ENCODE measurements at places on chromosomes 1 and 21. TPM values are rescaled to one million over a fixed set of nuclear protein-coding genes. Genes with fewer than 3 reads are reported as not detected.

TMPRSS15 gene
- polyA plus RNA-seq: not detected

GPR89B gene
- 7.0 TPM for polyA plus RNA-seq

TDRD5 gene
- polyA plus RNA-seq: 0.29 TPM

ZC3H12A gene
- 16.3 TPM for polyA plus RNA-seq

FMO1 gene
- not detected for polyA plus RNA-seq

C8B gene
- polyA plus RNA-seq: not detected

NCMAP gene
- 0.13 TPM for polyA plus RNA-seq

GBP4 gene
- not detected for polyA plus RNA-seq

NCAM2 gene
- polyA plus RNA-seq: not detected
